SHP77 (cell line): ENCODE measurements at places on chromosomes 11 and 22.

- no peak for DNase-seq
These were observed 45.1 kb downstream of the C11orf96 start for GRCh38 chr11:43987384-43988039.

GRCh38 chr11:75561426-75562047, 516 bp upstream of the SERPINH1 start:
- no peak for DNase-seq

DNA sequence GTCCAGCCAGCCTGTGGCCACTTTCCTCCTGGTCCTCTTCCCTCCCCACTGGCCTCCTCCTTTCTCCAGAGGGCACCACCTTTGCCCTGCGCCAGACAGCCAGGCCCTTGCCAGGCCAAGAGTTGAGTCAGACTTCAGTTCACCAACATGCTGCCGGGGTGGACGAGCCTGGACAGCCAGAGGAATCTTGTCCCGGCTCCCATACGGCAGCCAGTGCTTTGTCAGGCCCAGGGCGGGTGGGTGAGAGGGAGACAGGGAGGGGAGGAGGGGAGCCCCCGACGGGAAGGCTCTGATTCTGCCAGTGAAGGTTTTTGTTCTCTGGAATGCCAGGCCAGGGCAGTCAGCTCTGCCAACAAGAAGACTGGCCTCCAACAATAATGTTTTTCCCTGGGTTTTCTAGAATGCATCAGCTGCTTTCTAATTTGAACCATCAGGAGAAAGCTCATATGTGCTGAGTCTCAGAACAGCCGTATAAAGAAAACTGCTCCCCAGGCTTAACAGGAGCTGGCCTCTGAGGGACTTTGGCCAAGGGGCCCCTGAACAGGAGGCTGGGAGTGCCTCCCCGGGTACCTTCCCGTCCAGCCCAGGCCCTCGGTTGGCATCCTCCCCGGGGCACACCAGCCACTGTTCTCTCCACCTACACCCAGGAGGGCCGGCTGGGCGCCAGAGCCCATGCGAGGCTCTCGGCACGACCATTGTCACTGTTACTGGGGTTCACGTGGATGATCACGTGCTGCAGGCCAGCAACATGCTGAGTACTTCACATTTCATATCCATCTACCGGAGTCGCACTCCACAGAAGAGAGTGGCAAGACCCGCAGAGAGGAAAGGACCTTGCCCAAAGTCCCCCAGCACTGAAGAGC, 28.6 kb downstream of the LIF start:
- DNase-seq, result no peak

DNA sequence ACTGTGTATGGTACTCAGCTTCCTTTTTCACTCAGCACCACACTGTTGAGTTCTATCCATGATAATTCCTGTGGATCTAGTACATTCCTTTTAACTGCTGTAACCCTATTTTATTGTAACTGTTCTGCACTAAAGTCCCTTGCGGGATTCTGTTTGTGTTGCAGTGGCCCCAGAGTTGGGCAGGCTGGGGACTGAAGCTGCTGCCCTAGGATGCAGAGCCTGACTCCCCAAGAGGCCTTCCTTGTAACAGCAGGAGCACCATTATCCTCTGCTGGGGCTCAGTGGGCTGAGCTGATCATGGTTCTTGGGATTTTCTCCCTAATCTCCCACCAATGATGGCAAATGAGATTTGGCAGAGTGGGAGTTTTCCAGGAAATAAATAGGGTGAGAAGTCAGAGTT, 77.7 kb downstream of the CABIN1 start:
- DNase-seq, result no peak

DNA sequence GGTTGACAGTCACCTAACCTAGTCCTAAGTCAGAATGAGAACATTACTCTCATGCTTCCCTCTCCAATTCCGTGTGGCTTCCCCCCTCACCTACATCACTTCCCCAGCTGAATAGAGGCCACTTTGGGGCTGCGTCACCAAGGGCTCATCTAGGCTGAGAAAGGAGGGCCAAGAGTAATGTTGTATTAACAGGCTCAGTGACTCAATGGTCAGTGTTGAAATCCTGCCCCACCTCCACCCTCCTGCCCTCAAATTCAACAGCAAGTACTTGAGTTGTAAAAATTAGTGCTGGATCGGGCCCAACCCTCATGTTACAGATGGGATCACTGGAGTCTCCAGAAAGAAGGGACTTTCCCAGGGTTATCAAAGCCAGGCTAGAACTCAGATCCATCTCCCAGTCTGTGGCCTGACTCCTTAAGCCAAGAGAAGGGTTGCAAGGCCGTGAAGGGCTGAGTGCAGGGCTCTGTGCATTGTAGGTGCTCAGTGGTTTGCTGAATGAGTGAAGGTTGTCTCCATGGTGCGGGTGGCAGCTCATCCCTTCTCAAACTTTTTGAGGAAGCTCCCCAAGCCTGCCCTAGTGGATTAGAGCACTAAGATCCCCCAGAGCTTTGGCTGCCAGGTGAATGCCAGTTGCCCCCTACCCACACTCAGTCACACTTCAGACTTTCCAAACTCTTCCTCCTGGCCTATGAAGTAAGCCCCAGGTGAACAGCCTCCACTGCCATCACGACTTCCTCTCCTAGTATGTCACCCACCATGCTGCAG, 3.2 kb downstream of the DGAT2 start:
- no peak for DNase-seq

DNA sequence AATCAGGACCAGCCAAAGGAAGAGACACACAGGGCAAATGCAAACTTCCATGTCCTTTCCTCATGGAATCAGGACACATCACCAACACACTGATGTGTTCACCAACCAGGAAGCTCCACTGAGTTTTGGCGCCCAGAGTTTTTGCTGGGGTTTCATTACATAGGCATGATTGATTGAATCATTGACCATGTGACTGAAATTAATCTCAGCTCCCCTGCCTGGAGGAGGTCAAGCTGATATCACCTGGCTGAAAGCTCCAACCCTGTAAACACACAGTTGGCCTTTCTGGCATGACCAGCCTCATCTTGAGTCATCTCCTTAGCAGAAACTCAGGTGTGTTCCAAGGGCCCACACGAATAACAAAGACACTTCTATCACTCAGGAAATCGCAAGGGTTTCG, 133.2 kb downstream of the TRIM29 start:
- DNase-seq, result no peak

- DNase-seq, result no peak
These were observed 13.6 kb upstream of the FGF3 start for GRCh38 chr11:69832561-69833413.

DNA sequence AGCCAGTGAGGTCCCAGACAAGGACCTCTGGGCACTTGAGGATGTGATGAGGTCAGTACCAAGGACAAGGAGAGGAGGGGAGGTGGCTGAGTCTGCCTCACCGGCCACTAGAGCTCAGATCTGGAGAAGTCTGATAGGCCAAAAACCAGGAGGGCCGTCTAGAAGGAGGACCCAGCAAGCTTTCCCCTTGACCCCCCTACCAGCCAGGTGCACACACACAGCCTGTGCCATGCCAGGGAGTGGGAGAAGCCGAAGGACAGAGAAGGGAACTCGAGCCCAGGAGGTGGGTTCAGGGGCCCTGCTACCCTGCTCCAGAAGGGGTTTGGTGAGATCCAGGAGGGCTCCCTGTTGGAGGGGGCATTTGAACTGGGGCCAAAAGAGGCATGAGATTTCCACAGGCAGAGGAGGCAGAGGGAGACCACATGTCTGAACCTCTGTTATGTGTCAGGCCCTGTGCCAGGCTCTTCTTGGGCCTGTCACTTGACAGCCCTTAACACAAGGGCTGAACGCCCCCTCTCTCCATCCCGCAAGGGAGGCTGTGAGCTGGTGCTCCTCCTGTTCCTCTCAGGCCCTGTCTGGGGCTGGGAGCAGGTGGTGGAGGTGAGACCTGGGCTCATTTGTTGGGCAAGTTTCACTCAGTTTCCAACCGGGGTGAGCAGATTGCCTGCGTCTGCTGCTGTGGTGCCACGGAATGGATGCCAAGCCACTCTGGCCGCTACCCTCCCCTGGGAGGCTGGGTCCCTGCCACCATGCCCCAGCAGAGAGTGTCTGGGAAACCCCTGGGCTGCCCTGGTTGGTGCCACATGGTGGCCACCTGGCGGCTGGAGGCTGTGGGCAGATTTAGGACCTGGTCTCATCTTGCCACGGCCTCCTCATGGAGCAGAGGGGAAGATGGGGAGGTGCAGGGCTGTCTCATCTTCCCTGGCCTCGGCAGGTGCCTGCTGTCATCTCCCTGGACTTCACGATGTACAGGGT, 65.2 kb downstream of the MPPED1 start:
- no peak for DNase-seq

GRCh38 chr11:111186308-111186915, 59.1 kb upstream of the POU2AF2 start:
- no peak for DNase-seq

- DNase-seq, result no peak
These were observed 29.1 kb downstream of the ALG8 start for GRCh38 chr11:78110351-78110750.

DNA sequence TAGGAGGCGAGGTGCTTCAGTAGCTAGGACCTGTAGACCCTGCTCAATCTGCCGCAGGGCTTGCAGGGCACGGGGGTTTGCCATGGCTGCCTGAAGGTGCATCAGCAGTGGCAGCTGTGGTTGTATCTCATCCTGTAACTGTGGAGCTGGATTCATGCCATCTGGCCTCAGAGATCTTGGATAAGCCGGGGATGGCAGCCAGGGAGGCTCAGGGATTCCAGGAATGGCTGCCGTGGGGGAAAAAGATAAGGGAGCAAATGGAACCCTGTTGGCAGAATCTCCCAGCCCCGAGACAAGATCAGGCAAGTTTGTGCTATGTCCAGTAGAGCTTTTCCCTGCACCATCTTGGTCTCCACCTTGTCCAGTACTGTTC, 1.8 kb downstream of the UBQLN3 start:
- DNase-seq, result no peak

DNA sequence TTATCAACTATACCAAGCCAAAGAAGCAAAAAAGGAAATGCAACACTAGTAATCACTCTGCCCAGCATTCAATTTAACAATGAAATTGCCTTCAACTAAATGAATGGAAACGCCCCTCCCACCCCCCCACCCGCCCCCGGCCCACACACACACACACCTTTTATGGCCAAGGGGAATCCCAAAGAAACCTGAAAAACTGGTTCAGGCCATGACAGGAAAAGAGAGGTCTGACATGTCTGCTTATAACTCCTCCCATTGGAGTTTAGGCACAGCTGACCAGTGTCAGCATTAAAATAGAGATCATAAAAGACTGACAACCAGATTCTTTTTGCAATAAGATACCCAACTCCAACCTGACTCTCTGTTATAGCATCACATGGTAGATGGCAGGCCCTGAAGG, 42.6 kb downstream of the ACER3 start:
- no peak for DNase-seq

GRCh38 chr11:34585735-34586487, 35.0 kb upstream of the EHF start:
- DNase-seq, result peak; percentile 9

DNA sequence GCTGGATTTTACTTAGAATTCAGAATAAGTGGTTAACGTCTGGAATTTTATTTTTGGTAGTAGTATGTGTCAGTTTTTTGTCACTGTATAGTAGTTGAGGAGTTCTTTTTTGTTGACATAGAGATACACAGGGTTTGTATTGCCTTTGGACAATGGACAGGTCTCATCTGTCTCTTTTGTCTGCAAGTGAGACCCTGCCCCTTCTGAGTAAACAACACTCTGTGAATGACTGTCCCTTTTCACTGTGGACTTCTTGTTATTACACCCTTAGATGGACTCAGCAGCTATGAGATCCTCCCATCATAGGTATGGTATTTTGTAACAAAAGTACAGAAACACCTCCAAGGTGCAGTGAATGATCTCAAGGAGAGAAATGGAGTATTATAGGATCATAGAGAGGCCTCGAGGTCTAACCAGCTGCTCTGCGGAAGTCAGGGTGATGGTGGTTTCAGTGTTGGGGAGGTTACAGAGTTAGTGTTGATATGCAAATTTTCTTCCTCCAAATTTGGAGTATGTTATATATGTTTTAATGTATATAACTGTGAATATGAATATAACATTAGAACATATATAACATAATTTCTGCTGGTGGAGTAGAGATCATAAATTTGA, 7.8 kb downstream of the PPP6R3 start:
- DNase-seq, result no peak
